MM.1S (cell line): ENCODE measurements at places on chromosomes 16 and 17.

- H3K4me1 ChIP-seq: no peaks in the 10 kb centered on the region
- no peaks in the 10 kb centered on the region for H3K36me3 ChIP-seq
- no peak within 1 kb of the TSS for H3K4me3 ChIP-seq
- H3K27me3 ChIP-seq: peaks cover 87% of the 10 kb centered on the region
- H3K27ac ChIP-seq: no peak within 1 kb of the TSS
- DNase-seq: peak; percentile 83
These were observed at the start of gene BAIAP2 for GRCh38 chr17:81034779-81035520. Gene BAIAP2 (plus strand): TSS chr17:81035151. CDS start chr17:81035255, 104 bp downstream.

DNA sequence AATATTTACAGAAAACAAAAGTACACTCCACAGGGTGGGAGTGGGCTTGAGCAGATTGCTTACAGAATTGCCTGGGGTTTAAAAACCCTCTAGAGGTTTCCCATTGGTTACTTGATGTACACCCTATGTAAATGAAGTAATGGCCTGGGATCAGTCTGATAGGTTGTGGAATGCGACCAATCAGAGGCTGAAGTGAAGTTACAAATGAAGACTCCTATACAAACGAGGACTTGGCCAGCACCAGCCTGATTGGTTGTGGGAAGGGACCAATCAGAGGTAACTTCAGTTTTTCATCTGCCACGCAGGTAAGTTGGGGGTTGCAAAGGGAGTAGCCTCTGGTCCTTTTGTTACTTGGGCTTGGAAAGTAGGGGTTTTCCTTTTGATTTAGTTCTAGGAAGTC, 8.8 kb downstream of the EEF2K start:
- H3K27me3 ChIP-seq: no peaks in the 10 kb centered on the region
- no peak for DNase-seq
- no peak overlapping the region for H3K4me3 ChIP-seq
- no peaks in the 10 kb centered on the region for H3K36me3 ChIP-seq
- H3K27ac ChIP-seq: no peak overlapping the region

- H3K36me3 ChIP-seq: no peaks in the 10 kb centered on the region
- no peak overlapping the region for H3K4me3 ChIP-seq
- H3K4me1 ChIP-seq: no peaks in the 10 kb centered on the region
- no peak overlapping the region for H3K27ac ChIP-seq
These were observed 18.9 kb upstream of the CACNA1H start for GRCh38 chr16:1133810-1134520.

DNA sequence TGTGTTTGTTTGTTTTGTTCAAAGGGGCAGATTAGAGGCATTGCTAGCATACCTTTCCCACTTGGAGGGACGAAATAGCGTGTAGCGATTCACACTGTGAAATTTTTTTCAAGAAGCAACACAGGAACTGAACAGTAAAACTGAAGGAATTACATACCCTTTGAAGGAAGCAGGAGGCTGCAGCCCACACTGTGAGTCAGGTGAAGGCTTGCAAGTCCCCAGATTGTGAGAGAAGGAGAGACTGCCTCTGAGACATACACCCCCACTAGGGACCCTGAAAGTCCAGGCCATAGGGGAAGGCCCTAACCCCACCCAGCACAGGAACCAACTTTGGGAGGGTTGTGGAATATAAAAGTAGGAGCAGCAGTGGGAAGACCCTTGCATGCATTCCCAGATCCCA, 69.6 kb upstream of the HS3ST3A1 start:
- no peaks in the 10 kb centered on the region for H3K27me3 ChIP-seq

DNA sequence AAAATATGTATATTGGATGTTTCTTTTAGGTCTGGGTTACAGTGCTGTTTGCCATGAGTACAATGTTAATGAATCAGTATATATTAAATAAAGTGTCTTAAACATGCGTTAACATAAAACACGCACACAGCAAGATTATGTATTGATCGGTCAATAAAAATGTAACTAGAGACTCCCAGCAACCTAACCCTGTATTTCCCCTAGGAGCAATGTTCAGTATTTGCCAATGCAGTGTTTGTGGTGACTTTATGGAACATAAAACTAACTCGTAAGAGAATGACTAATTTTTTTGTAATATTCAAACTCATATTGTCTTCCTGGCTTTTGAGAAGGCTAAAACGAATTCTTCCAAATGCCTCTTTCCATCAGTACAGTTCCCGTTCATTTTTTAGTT, 22.5 kb downstream of the PRKAR1A start:
- H3K4me3 ChIP-seq: no peak overlapping the region
- no peak for DNase-seq
- peaks cover 4% of the 10 kb centered on the region; the same call in 1 of the 2 replicates for H3K36me3 ChIP-seq
- no peaks in the 10 kb centered on the region for H3K4me1 ChIP-seq
- no peak overlapping the region for H3K27ac ChIP-seq

GRCh38 chr16:971582-971905, 760 bp upstream of the LMF1 start:
- H3K4me1 ChIP-seq: no peaks in the 10 kb centered on the region; the same call in 1 of the 2 replicates
- DNase-seq: no peak
- H3K4me3 ChIP-seq: no peak overlapping the region
- H3K27ac ChIP-seq: no peak overlapping the region
- peaks cover 69% of the 10 kb centered on the region for H3K27me3 ChIP-seq

DNA sequence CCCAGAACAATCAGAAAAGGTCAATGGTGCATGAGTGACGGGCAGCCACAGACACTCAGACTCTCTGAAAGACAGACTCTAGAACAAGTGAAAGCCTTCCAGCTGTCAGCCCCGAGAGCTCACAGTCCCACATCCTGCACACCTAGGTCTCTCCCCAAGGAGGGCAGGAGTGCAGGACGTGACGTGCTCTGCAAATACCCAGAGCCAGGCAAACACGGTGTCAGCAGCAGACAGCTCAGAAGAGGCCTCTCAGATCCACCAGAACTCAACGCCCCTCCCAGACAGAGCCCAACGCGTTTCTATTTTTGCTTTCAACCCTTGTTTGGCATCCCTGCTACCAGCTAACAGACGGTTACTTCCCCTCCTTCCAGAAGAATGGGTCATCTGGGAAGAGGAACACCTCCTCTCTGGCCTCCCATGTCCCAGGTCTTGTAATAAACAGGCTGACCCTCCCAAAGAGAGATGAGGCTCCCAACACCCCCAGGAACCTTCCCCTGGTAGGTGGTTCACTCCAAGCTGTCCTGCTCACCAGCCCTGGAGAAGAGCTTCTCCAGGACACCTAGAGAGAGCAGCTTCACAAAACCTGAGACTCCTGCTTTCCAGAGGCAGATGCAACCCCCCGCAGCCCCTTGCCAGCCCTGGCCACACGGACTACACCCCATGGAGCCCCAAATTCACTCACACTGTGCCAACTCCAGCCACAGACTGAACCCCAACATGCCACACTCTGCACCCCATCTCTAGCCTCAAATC, 7.6 kb downstream of the PITPNM3 start:
- peak overlapping the region; percentile 13; the same call in 1 of the 2 replicates for H3K4me3 ChIP-seq
- H3K27ac ChIP-seq: no peak overlapping the region
- H3K4me1 ChIP-seq: peaks cover 16% of the 10 kb centered on the region
- no peaks in the 10 kb centered on the region for H3K36me3 ChIP-seq
- peaks cover 27% of the 10 kb centered on the region for H3K27me3 ChIP-seq
- DNase-seq: peak; percentile 71

DNA sequence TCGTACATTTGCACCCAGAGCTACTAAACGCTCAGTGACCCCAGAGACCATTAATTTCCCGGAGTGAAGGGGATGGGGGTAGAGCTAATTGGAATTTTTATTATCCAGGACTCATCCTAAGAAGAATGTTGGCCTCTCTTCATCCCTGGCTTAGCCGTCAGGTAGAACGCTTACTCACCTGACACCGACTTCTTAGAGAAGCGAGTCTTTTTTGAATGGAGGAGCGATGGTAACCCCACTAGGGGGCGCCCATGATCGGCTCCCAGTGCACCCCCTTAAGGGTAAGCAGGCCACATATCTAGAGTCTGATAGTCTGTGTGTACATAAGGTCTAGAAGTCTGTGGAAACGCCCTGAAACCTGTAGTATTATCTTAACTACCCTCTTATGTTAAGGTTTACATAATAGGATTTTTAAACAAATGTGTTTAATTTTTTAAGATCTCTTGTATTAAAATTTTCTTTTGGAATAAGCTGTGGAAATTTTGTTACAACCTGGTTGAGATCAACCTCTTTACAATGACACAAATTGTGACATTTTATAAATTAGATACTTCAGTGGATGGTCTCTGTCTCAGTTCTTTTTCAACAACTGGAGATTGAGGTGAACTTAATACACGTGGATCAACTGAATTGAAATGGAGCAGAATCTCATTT, 229.8 kb downstream of the CPPED1 start:
- H3K4me1 ChIP-seq: no peaks in the 10 kb centered on the region
- no peaks in the 10 kb centered on the region for H3K36me3 ChIP-seq
- DNase-seq: no peak

DNA sequence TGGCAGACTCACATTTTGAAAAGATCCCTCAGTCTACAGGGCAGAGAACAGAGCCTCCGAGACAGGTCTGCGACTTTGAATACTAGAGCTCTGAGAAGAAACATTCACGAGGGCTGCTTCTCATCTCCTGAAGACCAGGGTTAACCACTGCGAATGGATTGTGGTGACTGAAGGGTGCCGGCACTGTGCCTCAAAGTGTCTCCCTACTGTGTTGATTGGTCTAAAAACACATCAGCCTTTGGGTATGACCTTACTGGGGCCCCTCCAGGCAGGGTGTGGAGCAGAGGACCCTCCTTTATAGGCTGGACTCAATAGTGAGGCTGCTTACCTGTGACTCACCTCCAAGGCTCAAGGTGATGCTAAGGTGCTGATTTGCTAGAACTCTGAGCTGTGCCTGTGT, 2.6 kb upstream of the LGALS9 start:
- H3K4me1 ChIP-seq: no peaks in the 10 kb centered on the region
- DNase-seq: no peak
- H3K36me3 ChIP-seq: no peaks in the 10 kb centered on the region
- H3K4me3 ChIP-seq: no peak overlapping the region
- H3K27me3 ChIP-seq: no peaks in the 10 kb centered on the region

- no peaks in the 10 kb centered on the region for H3K27me3 ChIP-seq
- H3K27ac ChIP-seq: peak overlapping the region; percentile 31; the same call in 1 of the 2 replicates
- no peaks in the 10 kb centered on the region for H3K36me3 ChIP-seq
- DNase-seq: no peak
These were observed 109.4 kb downstream of the CDK5R1 start for GRCh38 chr17:32596206-32596605.

DNA sequence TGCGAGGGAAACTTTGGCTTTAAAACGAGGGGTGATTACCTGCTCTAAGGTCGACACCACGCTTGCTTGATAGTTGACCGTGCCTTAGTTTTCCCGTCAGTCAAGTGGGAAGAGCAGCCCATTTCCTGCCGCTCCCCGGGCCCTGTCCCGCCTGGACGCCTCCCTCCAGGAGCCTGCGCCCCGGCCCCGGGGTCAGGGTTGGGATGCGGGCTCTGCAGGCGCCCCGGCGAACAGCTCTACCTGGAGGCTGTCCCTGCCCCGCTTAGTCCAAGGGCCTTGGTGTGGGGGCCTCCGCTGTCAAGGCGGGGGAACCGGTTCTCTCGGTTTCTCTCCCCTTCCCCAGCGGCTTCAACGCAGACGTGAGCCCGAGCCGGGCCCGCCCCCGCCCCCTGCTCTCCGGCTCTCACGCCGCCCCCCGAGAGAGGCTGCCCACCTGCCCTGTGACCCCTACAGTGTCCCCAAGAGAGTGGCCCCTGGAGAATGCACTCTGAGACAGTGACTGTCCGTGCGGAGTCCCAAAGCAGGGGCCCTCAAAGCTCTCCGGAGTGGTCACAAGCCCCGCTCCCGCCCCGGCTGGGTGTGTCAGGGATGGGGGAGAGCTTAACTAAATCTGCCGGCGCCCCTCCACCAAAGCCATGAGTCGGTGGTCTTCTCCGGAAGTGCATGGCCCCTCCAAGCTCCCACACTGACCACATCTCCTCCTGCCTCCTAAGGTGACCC, 117.4 kb upstream of the SMURF2 start:
- no peak for DNase-seq
- peaks cover 8% of the 10 kb centered on the region; the same call in 1 of the 2 replicates for H3K4me1 ChIP-seq
- peaks cover 19% of the 10 kb centered on the region for H3K27me3 ChIP-seq
- H3K4me3 ChIP-seq: peak overlapping the region; percentile 55

- no peak overlapping the region for H3K27ac ChIP-seq
- no peak overlapping the region for H3K4me3 ChIP-seq
- no peak for DNase-seq
- 0 out of 2 replicates have a peak, but pooled peaks cover 7% of the 10 kb centered on the region for H3K36me3 ChIP-seq
- no peaks in the 10 kb centered on the region for H3K27me3 ChIP-seq
These were observed 31.5 kb downstream of the MPRIP start for GRCh38 chr17:17073581-17074403.

DNA sequence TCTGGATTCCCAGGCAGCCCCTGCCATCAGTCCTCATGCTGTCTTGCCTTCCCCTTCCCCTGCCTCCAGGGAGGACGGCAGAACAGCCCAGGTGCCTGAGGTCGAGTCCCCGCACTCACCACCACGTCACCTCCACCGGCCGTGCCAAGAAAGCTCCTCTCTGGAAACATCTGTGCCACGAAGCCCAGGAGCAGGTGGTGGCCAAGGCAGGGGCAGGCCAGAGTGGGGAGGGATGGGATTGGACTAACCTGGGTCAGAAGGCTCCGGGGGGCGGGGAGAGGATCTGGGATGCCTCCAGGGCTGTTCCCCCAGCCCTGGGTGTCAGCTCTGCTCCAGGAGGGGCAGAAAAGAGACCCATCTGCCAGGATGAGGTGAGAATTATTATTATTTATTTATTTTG, 7.4 kb upstream of the DPEP1 start:
- no peaks in the 10 kb centered on the region for H3K27me3 ChIP-seq
- no peaks in the 10 kb centered on the region for H3K36me3 ChIP-seq
- no peaks in the 10 kb centered on the region for H3K4me1 ChIP-seq
- no peak for DNase-seq
- no peak overlapping the region for H3K4me3 ChIP-seq

DNA sequence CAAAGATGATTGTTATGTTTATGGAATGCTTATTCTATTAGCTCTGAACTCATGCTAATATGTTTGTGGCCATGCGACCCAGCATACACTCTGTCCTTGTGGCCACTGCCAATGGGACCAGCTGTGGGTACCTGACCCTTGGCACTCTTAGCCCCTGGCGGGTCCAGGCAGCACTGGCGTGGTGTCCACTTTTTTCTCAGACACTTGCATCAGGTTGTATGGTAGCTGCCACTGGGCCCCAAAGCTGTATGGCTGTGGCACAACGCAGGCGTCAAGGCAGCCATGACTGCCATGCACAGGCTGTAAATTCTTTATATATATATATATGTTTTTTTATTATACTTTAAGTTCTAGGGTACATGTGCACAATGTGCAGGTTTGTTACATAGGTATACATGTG, 12.2 kb upstream of the WNT9B start:
- no peak overlapping the region for H3K27ac ChIP-seq
- peaks cover 25% of the 10 kb centered on the region for H3K27me3 ChIP-seq
- no peaks in the 10 kb centered on the region for H3K4me1 ChIP-seq
- no peaks in the 10 kb centered on the region for H3K36me3 ChIP-seq
- no peak overlapping the region for H3K4me3 ChIP-seq

DNA sequence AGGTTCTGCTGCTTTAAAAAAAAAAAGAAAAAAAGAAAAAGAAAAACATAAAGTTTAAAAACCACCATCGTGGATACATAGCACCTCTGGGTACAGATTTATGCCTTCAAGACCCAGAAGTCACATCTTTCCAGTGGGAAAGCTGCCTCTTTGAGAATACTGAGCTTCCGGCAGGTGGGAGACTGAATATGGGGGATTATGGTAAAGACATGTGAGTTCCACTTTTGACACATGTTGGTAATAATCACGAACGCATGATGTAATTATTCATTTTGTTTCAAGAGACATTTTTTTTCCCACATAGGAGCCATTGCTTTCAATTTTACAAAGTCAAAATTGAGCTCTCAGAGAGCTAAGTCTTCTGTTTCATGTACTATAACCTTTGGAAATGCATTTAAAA, 229.7 kb upstream of the CDH5 start:
- no peaks in the 10 kb centered on the region for H3K36me3 ChIP-seq
- no peak for DNase-seq
- H3K4me1 ChIP-seq: no peaks in the 10 kb centered on the region
- no peaks in the 10 kb centered on the region for H3K27me3 ChIP-seq
- no peak overlapping the region for H3K4me3 ChIP-seq
